Left cardiac atrium (tissue), 4 donors: ENCODE measurements at places on chromosomes 7 and 10. TPM values are rescaled to one million over a fixed set of nuclear protein-coding genes. Genes with fewer than 3 reads are reported as not detected.

- no peak for DNase-seq
These were observed 11.9 kb upstream of the ABCC2 start for GRCh38 chr10:99770408-99771045.

DNA sequence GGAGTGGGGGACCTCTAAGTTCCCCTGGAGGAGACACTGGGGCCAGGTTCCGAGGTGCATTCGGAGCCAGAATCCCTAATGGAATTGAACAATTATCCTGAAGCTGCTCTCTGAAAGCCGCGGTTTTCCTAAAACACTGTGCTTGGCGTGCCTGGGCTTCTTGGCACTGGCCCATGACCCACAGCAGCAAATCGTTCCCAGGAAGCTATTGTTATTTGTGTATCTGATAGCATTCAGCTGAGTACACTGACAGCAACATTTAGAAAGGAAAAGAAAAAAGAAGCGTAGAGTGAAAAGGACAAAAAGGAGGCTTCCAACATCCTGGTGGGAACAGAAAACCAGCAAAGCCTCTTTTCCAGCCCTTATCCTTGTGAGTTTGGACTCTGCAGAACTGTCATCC is 339.8 kb downstream of the FRMD4A start:
- no peak for DNase-seq

Gene TEX47
- total RNA-seq: not detected

Gene STRIP2
- total RNA-seq: 12.1 TPM

Gene SPDYE5
- total RNA-seq: not detected

Gene SPDYE2B
- not detected for total RNA-seq
